ENCODE measurements at places on chromosomes 7 and 10.

- DNase-seq, result no peak
Measured at GRCh38 chr10:79048639-79049550, 19.9 kb upstream of the ZMIZ1 start.

DNA sequence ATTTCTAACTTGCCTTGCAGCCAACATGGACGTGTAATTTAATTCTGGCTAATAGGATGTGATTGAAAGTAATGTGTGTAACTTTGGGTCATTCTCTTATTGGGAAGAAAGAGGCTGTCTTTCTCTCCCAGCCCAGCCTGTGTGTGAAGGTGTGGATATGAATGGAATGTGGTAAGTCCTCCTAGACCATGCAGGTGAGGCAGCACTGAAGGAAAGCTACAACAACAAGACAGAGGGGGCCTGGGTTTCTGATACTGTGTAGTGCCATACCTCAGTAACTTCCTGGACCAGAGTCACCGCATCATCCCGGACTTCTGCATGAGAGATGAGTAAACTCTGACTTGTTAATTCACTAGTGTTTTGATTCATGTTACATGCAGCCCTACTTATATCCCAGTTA, 237.0 kb downstream of the EXOC4 start:
- DNase-seq, result no peak

DNA sequence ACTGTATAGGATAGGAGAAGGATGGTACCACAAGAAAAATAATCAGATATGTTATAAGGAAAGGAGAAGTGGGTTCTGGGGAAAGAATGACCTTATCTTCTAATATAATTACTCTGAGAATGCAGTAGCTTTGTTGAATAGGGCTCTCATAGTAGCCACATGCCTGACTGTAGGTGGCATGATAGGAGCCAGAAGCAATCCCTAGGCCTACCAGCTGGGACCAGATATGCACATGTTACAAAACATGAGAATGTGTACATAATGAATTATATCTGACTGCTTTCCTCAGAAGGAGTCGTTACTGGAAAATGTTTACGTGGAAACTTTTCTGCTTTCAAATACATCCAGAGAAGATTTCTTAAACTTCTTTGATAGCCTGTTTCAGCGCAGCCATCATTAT, 53.2 kb upstream of the FAM3C start:
- no peak for DNase-seq

- no peak for DNase-seq
Measured at GRCh38 chr10:128498378-128498730, 372.1 kb upstream of the MKI67 start.

DNA sequence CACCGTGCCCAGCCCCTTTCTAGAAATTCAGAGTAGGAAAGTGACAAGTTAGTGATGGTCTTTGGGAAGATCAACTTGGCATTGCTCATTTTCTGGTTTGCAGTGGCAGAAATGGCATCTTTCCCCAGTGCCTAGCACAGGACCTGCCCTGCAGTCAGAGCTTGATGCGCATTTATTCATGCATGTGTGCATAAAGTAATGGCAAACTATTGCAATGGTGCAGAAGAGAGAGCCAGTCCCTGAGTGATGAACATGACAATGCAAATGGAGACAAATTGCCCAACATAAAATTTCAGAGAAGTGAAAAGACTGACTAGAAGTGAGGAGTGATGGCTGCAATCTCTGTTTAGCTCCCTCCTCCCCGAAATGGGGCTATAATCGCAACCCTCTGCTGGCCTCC, 268.2 kb downstream of the CCSER2 start:
- no peak for DNase-seq

- DNase-seq, result no peak
Measured at GRCh38 chr10:104036069-104036384, 49.7 kb downstream of the COL17A1 start.

DNA sequence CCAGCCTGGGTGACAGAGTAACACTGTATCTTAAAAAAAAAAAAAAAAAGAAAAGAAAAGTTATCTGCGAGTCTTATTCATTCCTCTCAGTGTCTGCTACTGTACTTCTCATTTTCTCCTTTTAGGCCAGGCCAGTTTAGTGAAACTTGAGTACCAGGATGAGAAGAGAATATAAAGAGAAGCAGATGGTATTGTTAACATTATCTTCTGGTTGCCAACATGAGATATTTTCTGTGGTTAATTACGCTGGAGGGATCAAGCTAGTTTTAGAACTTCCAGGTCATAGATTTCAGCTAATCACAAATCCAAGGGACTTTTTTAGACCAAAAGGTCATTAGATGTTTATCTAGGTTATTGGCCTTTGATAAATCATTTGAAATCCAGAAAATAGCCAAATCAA, 252.6 kb upstream of the SMIM30 start:
- no peak for DNase-seq

DNA sequence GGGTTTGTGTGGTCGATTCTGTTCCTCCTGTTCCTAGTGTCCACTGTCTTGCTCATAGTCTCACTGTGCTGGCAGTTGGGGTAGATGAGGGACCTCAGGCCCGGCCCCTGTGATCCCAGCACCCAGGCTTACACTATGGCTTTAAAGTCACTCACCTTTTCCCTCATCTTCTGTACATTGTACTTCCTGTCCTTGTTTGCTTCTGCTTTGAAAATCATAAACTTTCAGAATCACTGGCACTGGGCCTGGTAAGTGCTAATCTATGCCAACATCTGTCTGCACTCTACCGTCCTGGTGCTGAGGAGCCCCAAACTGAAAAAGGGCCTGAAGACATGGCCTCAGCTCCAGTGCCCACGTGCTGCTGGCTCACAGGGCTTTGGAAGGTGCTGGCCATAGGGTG, 5.7 kb upstream of the TAS2R60 start:
- DNase-seq, result no peak

DNA sequence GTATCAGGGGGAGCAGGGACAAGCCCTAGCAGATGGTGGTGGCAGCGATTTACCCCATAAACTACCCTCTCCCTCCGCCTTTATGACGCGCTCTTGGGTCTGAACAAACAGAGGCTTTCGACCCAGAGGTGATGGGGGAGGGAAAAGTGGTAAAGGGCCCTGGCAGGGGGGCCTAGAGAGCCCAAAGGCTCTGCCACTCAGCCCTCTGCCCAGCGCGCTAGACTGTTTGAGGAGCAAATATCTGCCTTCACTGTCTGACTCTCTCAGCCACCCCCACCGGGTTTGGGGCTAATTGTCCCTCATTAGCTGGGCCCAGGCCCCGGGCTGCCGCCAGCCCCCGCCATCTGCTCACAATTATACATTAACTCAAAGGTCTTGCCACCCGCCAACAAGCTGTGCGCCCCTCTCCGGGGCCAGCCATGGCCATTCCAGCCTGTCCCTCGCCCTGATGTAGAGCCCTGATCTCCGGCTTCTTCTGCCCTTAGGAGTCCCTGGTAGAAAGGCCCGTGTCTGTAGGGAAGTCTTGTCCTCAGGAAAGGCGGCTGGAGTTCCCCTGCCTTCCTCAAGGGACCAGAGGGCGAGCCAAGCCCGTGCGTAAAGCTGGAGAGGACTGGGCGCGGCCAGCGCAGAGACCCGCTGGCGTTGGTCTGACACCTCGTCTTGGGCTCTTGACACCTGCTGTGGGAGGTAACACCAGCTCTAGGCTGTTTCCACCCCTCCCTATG, 1.9 kb upstream of the PAX4 start:
- DNase-seq, result no peak

- no peak for DNase-seq
Measured at GRCh38 chr10:59513558-59513957, 151.2 kb upstream of the FAM13C start.

GRCh38 chr7:22110227-22110839, 164.6 kb upstream of the CDCA7L start:
- peak; percentile 42 for DNase-seq

- DNase-seq, result no peak
Measured at GRCh38 chr10:34087095-34087418, 728.0 kb downstream of the PARD3 start.

DNA sequence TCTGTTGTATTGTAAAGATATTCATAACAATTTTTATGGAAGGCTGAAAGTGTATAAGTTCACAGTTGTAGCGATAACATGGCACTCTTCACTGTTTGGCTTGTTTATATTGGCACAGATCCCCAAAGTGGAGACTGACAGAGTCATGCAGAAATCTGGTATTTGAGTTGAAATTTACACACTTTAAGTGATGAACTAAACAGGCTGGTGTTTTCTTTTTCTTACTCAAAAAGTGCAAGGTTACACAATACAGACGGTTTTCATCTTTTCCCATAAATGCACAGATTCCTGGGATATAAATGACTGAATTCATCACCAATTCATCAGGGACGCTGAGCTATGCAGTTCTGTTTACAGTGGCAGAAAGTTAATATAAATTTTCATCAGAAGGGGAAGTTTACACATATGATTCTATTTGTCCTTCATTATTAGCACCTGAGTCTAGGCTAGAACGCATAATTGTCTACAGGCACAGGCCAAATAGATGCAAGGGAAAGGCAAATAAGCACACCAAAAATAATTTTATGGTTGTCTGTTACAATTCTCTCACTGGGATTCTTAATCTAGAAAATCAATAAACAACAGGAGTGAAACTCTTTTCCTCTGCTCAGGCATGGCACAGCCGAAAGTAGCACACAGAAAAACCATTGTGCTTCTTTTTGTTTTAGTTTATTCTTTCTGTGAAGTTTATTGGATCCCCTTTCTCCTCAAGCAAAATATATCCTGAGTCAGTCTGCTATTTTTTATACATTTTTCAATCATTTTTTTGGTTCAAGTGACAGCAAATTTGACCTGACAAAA, 88.0 kb downstream of the FOXP2 start:
- no peak for DNase-seq

- no peak for DNase-seq
Measured at GRCh38 chr7:123647106-123647730, 8.4 kb upstream of the LMOD2 start.

DNA sequence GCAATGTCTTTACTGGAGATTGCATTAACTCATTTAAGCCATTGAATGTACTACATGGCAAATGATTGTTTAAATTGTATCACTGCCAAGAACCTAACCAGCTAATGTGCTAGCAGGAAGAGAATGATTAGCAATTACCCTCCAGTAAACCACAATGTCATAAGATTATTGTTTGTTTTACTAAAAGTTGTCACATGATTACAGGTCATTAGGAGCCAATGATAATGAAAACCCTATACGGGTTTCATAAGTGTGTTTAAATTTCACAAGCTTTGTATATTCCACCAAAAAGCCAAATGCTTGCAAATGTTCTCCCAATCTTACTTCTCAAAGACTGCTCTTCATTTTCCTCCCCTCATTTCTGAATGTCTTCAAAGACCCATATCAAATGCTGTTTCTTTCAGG, 76.5 kb upstream of the PPP1R3C start:
- no peak for DNase-seq

DNA sequence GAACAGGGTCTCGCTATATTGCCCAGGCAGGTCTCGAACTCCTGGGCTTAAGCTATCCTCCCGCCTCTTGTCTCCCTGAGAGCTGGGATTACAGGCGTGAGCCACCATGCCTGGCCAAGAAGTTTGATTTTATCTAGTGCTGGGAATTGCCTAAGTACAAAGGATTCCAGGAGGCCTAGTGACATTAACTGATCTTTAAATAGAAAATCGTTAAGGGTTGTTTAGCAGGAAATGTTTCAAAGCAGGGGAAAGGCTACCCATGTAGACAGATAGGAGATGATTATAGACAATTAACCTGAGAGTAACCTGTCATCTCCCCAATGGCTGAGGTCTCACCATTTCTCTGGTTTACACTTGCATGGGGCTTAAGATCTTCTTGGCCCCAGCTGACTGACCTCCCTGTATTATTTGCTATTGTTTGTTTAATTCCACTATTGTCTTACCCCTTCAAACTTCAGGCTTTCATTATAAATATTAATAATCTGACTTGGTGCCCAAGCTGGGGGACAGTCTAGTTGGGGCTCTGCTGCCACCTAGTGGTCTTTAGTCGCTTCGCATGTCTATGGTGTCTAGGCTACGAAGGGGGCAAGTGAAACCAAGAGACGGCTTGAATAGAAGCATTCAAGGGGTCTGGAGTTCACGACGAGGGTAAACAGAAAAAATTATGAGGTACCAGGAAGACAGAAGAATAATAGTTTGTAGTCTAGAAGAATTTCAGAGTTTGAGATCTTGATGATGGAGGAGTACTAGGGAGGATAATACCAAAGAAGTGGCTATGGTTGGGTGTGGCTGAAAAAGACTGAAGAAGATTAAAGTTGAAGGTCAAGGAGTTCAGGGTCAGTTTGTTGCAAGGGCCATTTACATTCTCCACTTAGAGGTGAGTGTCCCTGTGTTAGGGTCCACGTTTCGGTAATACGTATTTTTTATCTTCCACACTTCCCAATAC, 40.4 kb upstream of the BPGM start:
- no peak for DNase-seq

- no peak for DNase-seq
Measured at GRCh38 chr10:35517431-35518181, 87.5 kb upstream of the GJD4 start.

GRCh38 chr10:132787495-132788179, 1.7 kb upstream of the NKX6-2 start:
- no peak for DNase-seq

DNA sequence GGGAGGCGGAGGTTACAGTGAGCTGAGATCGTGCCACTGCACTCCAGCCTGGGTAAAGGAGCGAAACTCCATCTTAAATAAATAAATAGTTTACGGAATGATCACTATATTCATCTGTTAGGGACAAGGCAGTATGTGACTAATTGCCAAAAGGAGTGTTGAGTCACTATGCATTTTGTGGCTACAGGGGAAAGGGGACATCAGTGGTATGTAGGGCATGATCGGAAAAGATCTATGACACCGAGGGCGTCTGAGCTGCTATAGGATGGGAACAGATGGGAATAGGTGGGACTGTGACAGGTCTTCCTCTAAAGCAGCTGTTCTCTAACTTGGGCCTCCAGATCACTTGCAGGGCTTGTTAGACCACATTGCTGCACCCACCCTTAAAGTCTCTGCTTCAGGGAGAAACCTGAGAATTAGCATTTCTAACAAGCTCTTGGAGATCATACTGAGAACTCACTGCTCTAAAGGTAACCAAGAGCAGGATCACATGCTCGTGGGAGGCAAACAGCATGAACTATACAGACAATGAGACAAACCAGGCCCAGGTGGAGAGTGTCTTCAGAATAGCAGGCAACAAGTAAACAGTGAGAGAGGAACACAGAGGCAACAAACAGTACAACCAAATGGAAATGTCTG, 65.1 kb upstream of the ITGA8 start:
- DNase-seq, result no peak

DNA sequence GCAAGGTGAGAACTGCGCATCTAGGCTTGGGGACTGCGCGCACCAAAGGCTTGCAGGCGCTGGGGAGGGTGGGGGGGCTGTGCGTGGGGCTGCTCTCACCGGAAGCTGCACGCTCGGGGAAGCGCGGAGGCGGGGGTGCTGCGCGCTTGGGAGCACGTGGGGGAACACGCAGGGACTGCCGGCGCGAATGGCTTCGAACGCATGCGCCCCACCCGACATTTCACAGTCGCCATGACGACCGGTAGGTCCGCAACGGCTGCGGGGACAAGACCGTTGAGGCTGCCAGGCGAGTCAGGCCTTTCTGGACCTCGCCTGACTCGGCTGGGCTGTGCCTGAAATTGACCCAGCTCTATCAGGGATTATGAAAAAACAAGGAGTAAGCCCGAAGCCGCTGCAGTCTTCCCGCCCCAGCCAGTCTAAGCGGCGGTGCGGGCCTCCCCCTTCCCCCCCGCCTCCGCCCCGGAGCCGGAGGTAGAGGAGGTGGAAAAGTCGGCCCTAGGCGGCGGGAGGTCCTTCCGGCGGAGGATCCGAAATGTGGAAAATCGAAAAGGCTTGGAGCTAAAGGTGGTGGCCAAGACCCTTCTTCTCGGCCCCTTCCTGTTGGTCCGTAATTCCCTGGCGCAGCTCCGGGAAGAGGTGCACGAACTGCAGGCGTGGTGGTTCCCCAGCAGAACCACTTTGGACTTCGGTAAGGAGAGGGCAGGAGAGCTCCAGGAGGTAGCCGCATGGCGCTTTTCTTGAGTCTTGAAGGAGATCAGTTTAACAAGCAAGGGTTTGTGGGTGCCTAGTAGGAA, 34.9 kb upstream of the STEAP1 start:
- DNase-seq, result no peak
